ENCODE measurements at places on chromosomes 12 and 14. TPM values are rescaled to one million over a fixed set of nuclear protein-coding genes. Genes with fewer than 3 reads are reported as not detected.

GRCh38 chr14:73965216-73965615 is 15.1 kb downstream of the COQ6 start:
- no peaks in the 10 kb centered on the region for H3K27me3 ChIP-seq
- no peak for DNase-seq
- no peak overlapping the region for H3K27ac ChIP-seq
- no peak overlapping the region for H3K4me3 ChIP-seq
- peaks cover 45% of the 10 kb centered on the region for H3K36me3 ChIP-seq

Gene MEG3
- not detected for total RNA-seq

Gene PPM1H
- 55.9 TPM for total RNA-seq

DNA sequence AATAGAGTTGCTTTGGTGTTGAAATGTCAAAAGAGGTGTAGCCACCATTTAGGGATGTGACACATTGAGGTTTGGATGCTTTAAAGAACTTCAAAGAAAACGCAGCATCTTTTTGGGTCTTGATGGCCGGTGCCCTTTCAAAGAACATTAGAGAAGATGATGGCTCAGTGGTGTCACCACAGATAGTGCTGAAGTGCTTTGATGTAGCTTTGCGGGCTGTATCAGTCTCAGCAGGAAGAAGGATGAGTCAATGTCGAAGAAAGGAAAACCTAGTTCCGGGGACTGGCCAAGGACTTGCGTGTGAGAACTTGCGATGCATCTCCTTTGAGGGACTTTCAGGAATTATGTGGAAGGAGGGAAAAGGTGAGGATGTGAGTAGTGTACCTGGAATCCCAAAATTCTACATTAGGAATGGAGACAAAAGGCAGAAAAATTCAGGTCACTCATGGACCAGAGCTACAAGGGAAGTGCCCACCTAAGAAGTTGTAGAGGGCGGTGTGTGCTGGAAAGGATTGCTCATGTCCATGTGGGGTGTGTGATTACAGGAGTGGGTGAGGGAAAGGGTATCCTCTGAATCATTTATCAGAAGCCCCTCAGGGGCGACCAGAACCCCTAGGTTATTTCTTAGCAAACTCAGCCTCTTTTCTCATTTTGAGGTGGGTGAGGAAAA is 39.7 kb upstream of the GZMB start:
- H3K27ac ChIP-seq = no peak overlapping the region
- no peak for DNase-seq

DNA sequence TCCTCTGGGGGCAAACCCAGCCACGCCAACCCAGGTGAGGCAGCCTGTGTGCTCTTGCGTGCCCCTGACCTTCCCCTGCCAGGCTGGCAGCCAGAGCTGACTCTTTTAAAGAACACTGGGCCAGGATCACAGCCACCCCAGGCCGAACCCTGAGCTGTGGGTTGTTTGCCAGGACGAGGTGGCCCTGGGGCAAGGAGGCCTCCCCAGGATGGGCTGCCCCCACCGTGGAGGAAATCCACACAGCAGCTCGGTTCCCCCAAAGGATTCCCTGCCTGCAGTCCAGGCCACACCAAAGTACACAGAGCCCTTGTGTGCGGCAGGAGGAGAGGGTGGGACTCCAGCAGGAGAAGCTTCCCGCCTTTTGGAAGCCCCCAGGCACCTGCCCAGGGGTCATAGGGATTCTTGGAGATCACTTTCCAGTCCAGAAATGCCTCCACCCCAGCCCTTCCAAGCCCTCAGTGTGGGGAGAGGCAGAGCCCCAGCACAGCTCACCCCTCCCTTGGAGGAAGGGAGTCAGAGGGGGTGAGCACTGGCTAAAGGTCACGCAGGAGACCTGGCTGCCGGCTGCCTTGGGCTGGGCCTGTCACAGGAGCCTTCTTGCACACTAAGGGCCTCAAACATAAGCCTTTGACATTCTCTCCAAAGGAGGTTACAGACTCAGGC is 115.6 kb downstream of the CALM1 start:
- no peak overlapping the region for H3K4me3 ChIP-seq
- H3K27me3 ChIP-seq = peaks cover 10% of the 10 kb centered on the region
- H3K36me3 ChIP-seq = no peaks in the 10 kb centered on the region
- DNase-seq = no peak
- no peaks in the 10 kb centered on the region for H3K4me1 ChIP-seq
- H3K27ac ChIP-seq = no peak overlapping the region

GRCh38 chr14:75561013-75561432 is 17.4 kb upstream of the FLVCR2 start:
- H3K27me3 ChIP-seq = peaks cover 36% of the 10 kb centered on the region
- H3K36me3 ChIP-seq = peaks cover 2% of the 10 kb centered on the region
- no peak for DNase-seq
- no peak overlapping the region for H3K27ac ChIP-seq

DNA sequence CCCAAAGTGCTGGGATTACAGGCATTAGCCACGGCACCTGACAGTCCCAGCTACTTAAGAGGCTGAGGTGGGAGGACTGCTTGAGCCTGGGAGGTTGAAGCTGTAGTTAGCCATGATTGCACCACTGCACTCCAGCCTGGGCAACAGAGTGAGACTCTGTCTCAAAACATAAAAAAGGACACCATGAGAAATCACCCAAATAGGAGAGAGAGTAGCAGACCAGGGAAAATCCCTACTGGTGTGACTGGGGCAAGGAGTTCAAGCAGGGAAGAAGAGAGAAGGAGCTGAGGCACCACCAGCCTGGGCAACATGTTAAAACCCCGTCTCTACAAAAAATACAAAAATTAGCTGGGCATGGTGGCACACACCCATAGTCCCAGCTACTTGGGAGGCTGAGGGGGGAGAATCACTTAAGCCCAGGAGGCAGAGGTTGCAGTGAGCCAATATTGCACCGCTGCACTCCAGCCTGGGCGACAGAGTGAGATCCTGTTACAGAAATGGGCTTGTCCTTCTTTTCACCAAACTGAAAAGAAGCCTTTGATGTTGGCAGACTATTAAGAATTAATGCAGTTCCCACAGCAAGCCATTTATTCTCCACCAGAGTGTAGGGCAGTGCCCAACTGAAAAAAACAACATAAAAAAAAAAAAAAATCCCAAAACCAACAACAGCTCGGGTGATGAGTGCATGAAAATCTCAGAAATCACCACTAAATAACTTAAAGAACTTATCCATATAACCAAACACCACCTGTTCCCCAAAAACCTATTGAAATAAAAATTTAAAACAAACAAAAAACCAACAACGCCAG is 4.5 kb upstream of the SRSF9 start:
- H3K27me3 ChIP-seq = no peaks in the 10 kb centered on the region
- H3K4me3 ChIP-seq = peak overlapping the region; percentile 44
- peak overlapping the region; percentile 83 for H3K27ac ChIP-seq
- H3K36me3 ChIP-seq = no peaks in the 10 kb centered on the region
- DNase-seq = no peak
- H3K4me1 ChIP-seq = peaks cover 42% of the 10 kb centered on the region

DNA sequence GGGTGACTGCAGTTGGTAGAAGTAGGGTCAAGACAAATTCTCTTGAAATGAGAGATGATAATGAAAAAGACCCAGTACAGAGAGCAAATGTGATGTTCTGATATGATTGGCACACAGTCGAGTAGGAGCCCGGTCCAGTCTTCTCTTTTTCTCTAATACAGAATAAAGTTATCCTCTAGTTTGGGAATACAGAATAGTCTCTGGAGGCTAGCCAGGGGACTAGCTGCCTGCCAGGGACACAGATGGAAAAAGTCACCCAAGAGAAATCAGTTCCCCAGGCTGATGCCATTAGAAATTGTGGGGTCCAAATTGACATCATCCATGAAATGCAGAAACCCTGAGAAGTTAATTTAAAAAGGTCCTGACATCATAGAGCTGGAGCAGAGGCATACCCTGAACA is 177.2 kb upstream of the NEDD1 start:
- no peak for DNase-seq
- H3K4me3 ChIP-seq = no peak overlapping the region
- no peaks in the 10 kb centered on the region for H3K36me3 ChIP-seq
- no peaks in the 10 kb centered on the region for H3K4me1 ChIP-seq
- peaks cover 4% of the 10 kb centered on the region for H3K27me3 ChIP-seq
- no peak overlapping the region for H3K27ac ChIP-seq

- H3K4me1 ChIP-seq = peaks cover 19% of the 10 kb centered on the region
- DNase-seq = no peak
- H3K27ac ChIP-seq = no peak overlapping the region
- H3K36me3 ChIP-seq = peaks cover 39% of the 10 kb centered on the region
These were observed 4.8 kb downstream of the NOPCHAP1 start for GRCh38 chr12:104990950-104991349.

- no peak overlapping the region for H3K27ac ChIP-seq
- H3K4me1 ChIP-seq = peaks cover 16% of the 10 kb centered on the region
- no peaks in the 10 kb centered on the region for H3K27me3 ChIP-seq
- H3K4me3 ChIP-seq = no peak overlapping the region
- DNase-seq = no peak
- H3K36me3 ChIP-seq = peaks cover 49% of the 10 kb centered on the region
These were observed 15.4 kb upstream of the TNS2 start for GRCh38 chr12:53034459-53034858.

DNA sequence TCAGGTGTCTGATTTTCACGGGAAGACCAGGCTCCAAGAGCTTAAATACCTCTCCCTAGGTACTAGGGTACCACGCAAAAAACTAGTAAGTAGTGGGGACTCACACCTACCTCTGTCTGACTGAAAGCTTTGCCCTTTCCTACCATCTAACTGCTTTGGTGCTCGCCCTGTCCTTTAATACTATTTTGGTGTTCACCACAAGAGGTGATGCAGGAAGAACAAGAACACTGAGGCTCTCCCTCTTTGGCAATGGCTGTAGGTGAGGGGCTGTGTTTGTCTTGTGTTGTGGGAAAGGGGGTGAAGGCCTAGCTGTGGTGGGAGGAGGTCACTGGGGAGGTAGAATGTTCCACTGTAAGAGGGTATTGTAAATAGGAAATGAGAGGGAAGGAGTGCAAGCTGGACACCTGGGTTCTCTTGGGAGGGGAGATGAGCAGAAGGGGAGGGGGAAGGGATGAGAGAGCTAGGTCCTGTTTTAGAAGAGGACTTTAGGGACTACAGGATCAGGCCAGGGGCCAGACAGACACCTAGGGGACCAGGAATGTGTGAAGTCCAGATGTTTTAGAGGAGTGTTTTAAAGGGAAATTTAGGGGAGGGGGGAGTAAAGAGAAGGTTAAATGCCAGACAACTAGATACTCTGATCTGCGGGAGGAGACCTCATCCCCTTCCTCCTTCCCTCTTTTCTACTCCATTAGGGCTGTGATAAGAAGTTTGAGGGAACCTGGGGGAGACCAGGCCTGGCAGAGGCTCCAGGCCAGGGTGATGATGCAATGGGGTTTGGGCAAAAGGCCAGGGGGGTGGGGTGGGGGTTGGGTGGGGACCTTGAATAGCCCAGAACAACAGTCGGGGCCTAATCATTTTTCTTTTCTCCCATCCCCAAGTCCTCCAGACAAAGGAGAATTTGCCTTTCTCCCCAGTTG is 2.1 kb downstream of the ITGA5 start:
- no peak for DNase-seq
- no peaks in the 10 kb centered on the region for H3K36me3 ChIP-seq
- no peaks in the 10 kb centered on the region for H3K27me3 ChIP-seq
- H3K27ac ChIP-seq = peak overlapping the region; percentile 82

- H3K36me3 ChIP-seq = peaks cover 1% of the 10 kb centered on the region
- no peak for DNase-seq
- no peaks in the 10 kb centered on the region for H3K27me3 ChIP-seq
- H3K4me3 ChIP-seq = no peak overlapping the region
- no peak overlapping the region for H3K27ac ChIP-seq
These were observed 19.7 kb upstream of the INF2 start for GRCh38 chr14:104669697-104670096.

DNA sequence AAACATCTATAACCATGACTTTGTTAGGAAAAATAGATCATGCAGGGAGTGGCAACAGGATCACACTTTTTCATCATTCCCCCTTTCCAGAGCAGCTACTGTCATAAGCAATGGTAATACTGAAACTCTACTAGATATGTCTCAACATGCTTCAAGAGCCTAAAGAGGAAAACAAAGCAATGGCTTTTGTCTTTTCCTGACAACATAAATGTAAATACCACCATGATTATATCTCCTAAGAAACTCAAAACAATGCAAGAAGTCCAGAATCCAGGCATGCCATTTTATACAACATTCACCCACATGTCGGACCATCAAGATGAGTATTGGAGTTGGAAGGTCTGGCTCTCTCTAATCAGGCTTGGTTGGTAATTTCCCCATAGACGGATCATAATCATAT is 78.7 kb downstream of the KIF21A start:
- H3K27me3 ChIP-seq = no peaks in the 10 kb centered on the region
- H3K4me1 ChIP-seq = no peaks in the 10 kb centered on the region
- no peak overlapping the region for H3K4me3 ChIP-seq
- H3K27ac ChIP-seq = no peak overlapping the region

DNA sequence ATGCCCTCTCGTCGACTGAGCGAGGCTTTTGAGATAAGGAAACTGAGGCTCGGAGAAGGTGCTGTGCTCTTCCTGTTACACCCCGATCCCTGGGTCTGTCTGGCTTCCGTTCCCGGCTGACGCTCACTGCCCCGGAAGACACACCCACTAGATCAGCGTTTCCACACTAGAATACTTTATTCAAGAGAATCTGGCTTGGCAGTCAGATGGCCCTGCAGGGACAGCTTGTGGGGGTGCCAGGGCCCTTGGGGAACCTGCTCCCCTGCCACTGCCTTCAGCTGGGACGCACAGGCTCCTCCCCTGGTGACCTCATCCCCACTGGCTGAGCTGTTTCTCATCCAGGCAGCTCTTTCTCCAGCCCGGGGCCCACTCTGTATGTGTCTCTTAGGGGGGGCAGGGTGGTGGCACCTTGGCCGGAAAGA is 13.7 kb downstream of the PGF start:
- no peak overlapping the region for H3K4me3 ChIP-seq
- H3K4me1 ChIP-seq = peaks cover 31% of the 10 kb centered on the region
- no peak for DNase-seq
- H3K27ac ChIP-seq = peak overlapping the region; percentile 69

DNA sequence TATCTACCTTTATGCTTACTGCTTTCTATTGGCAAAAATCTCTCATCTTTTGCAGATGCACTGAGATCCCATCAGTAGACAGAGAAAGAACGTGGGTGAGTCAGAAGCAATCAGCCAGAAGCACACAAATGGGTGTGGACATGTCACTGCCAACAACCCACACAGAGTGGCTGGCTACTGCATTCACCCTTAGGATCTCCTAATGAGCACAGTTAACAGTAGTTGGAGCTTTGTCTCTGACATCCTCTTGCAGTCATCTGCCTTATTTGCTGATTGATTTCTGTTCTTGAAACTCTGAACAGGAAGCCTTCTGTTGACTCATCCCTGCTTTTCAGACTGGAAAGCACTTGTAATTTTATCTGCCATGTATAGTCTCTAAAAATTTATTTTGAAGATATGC is 117.2 kb downstream of the RGS6 start:
- H3K27ac ChIP-seq = no peak overlapping the region
- no peak overlapping the region for H3K4me3 ChIP-seq
- H3K4me1 ChIP-seq = no peaks in the 10 kb centered on the region
- DNase-seq = no peak
- peaks cover 11% of the 10 kb centered on the region for H3K27me3 ChIP-seq
- no peaks in the 10 kb centered on the region for H3K36me3 ChIP-seq

DNA sequence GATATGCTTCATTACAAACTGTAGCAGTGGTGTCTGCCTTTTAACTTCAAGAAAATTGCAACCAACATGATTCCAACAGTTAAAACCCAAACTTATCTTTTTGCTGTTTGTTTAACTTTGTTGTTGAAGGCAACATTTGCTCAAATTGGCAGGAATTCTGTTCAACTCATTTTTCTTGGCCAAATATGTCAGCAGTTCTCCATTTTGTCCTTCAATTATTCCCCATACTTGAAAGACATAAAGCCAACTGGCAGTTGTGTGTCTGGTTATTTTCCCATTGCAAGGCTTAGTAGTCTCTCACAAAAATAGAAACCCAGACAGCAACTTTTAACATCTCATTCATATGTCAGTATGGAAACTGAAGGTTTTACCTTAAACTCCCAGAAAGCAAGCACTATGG is 146.3 kb downstream of the LRIG3 start:
- no peak overlapping the region for H3K27ac ChIP-seq
- peaks cover 30% of the 10 kb centered on the region for H3K4me1 ChIP-seq
- no peaks in the 10 kb centered on the region for H3K27me3 ChIP-seq
- no peak for DNase-seq

All from chondrocyte (in vitro differentiated cells).